ENCODE measurements at places on chromosomes 6 and 20.

DNA sequence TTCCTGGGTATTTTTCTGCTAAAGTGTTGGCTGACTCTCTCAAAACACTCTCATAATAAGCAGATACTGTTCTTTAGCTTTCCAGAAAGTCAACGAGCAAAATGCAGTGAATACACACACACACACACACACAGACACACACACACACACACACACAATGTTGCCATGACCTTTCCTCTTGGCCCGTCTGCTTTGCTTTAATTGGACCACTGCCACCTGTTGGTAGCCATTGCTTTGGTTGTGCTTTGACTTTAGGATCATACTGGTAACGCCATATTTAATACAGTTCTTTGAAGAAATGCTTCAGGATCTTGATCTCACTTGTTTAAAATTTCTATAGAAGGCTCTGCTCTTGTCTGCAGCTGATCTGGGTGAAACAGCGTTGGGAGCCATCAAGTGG lies 4.4 kb downstream of the FIG4 start:
- no peak for DNase-seq

DNA sequence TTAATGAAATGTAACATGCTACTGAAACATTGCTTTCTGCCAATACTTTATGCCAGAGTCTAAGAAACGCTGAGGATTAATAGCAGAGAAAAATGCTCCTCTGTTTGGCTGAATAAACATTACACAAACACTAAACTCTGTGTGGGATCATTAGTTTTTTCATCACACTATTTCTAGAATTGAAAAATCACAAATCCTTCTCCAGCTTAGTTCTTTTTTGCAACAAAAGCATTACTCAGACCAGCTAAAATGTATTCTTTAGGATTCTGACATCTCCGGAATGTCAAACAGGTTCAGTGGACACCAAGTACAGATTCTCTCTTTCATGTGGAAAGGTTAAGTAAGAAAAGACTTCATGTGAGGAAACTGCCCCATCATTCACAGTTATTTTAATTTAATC lies 226.9 kb downstream of the SIM1 start:
- peak; percentile 41 for DNase-seq

DNA sequence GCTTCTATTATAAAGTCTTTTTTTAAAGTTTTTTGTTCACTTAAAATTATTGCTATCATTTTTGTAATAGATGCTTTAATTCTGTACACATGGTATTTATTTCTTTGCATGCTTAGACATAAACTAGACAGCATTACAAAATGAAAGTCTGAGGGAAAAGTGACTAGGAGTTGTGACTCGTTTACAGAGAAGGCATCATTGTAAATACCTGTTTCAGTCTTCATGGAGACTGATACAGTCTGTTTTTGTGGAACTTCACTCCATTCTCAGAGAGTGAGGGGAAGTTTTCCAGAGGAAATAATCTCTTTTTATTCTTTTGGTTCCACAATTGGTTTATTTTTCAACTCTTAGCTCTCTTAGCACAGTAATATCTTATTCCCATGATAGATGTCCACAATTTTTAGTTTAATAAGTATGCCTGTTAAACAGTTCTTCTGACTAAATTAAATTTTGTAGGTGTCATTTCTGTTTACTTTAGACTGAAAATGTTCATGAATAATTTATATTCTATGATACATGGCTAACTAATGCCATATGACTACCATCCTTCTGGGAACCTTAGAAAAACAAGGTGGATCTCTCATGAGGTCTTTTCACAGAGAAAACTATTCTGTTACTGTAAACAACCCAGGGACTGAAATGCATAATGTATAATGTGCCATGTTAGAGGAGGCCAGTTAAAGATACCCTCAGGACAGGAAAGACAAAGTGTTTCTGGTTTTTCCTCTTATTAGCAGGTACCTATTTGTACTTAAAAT lies 69.2 kb downstream of the MYO6 start:
- no peak for DNase-seq

- DNase-seq, result no peak
Observed at GRCh38 chr6:52984247-52984646, 10.8 kb downstream of the GSTA4 start.

- no peak for DNase-seq
Observed at GRCh38 chr20:44761423-44761822, 15.8 kb downstream of the KCNK15 start.

DNA sequence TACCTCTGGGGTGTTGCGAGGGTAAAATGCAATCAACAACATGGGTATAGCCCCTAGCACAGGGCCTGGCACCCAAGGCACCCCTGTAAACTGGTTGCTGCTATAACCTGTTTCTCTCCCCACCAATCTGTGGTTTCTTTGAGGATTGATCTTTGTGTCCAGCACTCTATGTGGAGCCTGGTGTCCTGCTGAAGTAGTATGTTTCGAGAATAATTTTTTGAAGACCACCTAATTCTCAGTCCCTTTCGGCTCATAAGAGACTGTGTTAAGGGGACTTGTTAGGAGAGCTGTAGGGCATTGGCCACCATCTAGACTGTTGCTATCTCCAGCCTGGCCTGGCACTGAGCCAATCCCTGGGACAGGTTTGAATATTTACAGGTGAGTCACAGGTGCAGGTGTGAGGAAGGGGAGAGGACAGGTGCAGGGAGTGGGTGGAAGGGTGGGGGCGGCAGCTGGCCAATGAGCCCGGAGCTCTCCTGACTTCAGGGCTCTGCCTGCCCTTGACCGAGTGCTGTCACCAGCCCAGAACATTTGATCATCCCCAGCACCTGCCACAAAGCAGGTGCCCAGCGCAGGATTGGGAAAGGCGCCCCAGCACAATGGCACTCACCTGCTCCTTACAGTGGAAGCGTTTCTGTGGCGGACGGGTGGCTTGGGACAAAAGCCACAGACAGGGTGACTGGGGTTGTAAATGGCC lies 8.1 kb upstream of the C20orf144 start:
- no peak for DNase-seq

DNA sequence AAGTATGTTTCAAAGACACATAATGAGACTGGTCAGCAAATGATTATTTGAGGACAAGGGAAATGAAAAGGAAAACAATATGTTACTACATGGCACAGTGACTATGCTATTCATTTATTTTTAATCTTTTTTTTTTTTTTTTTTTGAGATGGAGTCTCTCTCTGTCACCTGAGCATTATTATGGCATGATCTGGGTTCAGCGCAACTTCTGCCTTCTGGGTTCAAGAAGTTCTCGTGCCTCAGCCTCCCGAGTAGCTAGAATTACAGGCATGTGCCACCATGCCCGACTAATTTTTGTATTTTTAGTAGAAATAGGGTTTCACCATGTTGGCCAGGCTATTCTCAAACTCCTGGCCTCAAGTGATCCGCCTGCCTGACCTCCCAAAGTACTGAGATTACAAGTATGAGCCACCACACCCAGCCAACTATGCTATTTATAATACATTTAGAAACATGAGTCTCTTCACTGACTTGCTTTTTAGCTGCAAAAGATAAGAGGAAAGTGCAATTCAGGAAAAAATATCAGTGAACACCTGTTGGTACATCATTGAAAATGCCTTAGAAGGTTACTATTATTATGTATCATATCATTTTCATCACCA lies 3.4 kb downstream of the CALHM4 start:
- no peak for DNase-seq

GRCh38 chr6:7000825-7001777 lies 106.7 kb upstream of the RREB1 start:
- DNase-seq, result no peak

DNA sequence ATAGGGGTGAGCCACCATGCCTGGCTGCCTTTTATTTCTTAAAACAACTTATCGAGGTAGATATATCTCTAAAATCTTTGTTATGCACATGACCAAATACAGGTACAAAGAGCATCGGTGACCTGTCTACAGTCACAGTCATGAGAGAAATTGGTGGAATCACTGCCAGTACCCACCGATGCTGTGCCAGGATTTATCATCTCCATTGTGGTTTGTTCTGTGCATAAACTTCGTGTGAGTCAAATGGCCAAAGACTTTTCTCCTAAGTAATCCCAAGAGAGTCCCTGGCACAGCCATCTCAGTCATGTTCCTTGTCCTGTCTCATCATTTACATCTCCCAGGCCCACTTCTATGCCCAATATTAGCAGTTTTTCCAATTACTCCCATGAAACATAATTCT lies 9.0 kb downstream of the GSTA3 start:
- DNase-seq, result no peak
